Neural progenitor cell (in vitro differentiated cells): ENCODE measurements at places on chromosomes 2 and 18. TPM values are rescaled to one million over a fixed set of nuclear protein-coding genes. Genes with fewer than 3 reads are reported as not detected.

C1QL2 gene
- not detected in 2 replicates for total RNA-seq

GRCh38 chr18:41917181-41917580 is 37.9 kb upstream of the PIK3C3 start:
- peaks cover 5% of the 10 kb centered on the region for H3K4me1 ChIP-seq
- no peaks in the 10 kb centered on the region for H3K27me3 ChIP-seq
- no peaks in the 10 kb centered on the region for H3K36me3 ChIP-seq
- no peak overlapping the region for H3K4me3 ChIP-seq

- H3K4me1 ChIP-seq = no peaks in the 10 kb centered on the region
- no peak overlapping the region for H3K4me3 ChIP-seq
- no peak overlapping the region for H3K27ac ChIP-seq
- no peaks in the 10 kb centered on the region for H3K36me3 ChIP-seq
Measured at GRCh38 chr2:83742117-83742782, 716.8 kb downstream of the SUCLG1 start.

DNA sequence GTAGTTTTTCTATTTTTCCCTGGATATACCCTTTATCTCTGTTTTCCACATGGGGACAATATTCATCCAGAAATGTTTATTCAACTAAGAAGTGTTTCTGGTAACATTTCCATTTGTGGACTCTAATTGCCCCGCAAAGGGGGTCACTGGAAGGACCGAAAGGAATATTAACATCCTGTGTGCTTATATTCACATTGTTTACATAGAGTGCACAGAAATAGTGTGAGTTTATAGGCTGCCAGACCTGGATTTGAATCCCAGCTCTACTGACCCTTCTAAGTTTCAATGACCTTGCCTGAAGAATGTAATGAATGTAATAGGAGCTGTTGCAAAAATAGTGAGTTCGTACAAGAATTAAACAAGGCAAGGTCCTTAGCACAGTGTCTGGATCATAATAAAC is 152.9 kb upstream of the NCKAP5 start:
- no peak for DNase-seq
- H3K27me3 ChIP-seq = no peaks in the 10 kb centered on the region
- no peak overlapping the region for H3K4me3 ChIP-seq
- no peaks in the 10 kb centered on the region for H3K4me1 ChIP-seq
- no peak overlapping the region for H3K27ac ChIP-seq

GRCh38 chr2:3754280-3754679 is 50.9 kb downstream of the DCDC2C start:
- no peak for DNase-seq
- no peak overlapping the region for H3K4me3 ChIP-seq
- no peaks in the 10 kb centered on the region for H3K36me3 ChIP-seq
- no peaks in the 10 kb centered on the region for H3K27me3 ChIP-seq

GRCh38 chr2:216742411-216742810 is 47.1 kb upstream of the IGFBP5 start:
- H3K4me1 ChIP-seq = peaks cover 11% of the 10 kb centered on the region
- no peak for DNase-seq
- no peak overlapping the region for H3K27ac ChIP-seq
- no peaks in the 10 kb centered on the region for H3K27me3 ChIP-seq
- no peak overlapping the region for H3K4me3 ChIP-seq
- no peaks in the 10 kb centered on the region for H3K36me3 ChIP-seq

DNA sequence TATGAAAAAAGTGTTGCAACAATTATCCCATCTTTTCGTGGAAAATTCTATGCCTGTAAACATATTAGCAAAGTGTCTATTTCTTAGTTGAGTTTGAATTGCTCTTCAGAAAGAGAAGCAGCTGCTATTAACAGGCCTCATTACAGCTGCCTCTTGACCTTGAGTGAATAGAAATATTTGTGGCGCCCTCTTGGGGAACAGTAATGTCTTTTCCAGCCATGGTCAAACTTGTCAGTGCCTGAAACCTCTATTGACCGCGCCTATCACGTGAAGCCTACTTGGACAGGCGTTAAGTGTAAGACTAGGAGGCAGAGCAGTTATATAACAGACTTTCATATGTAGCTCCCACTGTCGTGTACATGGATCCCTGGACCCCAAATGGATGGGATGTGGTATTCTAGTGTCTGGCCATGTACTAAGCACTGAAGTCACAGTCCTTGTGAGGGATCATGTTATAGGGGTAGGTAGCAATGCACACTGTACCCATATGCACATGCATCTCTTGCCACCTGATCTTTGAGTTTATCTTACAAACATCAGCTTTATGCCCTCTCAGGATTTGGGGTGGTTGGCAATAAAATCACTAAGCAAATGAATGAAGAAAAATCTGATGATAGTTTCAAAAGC is 245.0 kb downstream of the PTGR3 start:
- DNase-seq = peak; percentile 13
- H3K27me3 ChIP-seq = no peaks in the 10 kb centered on the region
- no peak overlapping the region for H3K27ac ChIP-seq
- no peaks in the 10 kb centered on the region for H3K36me3 ChIP-seq

DNA sequence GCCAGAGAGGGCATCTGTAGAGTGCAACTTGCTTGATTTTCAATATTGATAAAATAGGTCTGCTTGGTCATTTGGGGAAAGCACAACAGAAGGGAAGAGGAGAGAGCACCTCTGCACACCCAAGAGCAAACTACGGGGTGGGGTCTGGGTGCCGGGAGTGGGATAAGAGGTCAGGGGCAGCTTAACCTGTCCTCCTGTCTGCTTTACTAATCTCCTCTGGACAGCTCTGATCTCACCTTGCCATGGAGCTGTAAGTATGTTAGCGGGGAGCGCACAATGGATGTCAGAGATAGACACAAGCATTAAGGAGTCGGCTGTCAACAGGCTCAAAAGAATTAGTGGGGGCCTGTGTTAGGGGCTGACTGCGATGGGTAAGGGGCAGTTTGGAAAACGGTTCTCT is 328.7 kb downstream of the CYRIA start:
- no peaks in the 10 kb centered on the region for H3K27me3 ChIP-seq
- no peak for DNase-seq
- no peak overlapping the region for H3K4me3 ChIP-seq
- no peaks in the 10 kb centered on the region for H3K36me3 ChIP-seq
- no peak overlapping the region for H3K27ac ChIP-seq
- peaks cover 29% of the 10 kb centered on the region for H3K4me1 ChIP-seq

DNA sequence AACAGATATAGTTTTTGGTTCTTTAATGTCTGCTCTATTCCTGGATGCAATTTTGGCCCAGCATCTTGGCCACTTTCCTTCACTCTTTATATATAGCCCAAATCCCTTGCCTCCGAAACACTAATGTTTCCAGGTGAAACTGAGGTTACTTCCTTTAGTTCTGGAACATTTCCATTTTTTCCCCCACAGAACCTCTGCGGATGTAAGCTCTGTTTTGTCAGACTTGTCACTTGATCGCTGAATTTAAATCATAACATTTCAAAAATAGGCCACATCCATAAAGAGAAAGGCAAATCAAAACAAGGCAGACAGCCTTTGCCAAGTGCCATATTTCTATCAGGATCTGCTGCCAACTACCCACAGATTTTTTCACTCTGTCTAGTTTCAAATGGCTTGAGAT is 115.1 kb downstream of the ANKRD44 start:
- no peaks in the 10 kb centered on the region for H3K27me3 ChIP-seq
- no peaks in the 10 kb centered on the region for H3K36me3 ChIP-seq
- no peaks in the 10 kb centered on the region for H3K4me1 ChIP-seq
- DNase-seq = no peak
- no peak overlapping the region for H3K27ac ChIP-seq

- no peaks in the 10 kb centered on the region for H3K27me3 ChIP-seq
- no peaks in the 10 kb centered on the region for H3K36me3 ChIP-seq
- H3K27ac ChIP-seq = no peak overlapping the region
- no peaks in the 10 kb centered on the region for H3K4me1 ChIP-seq
Measured at GRCh38 chr2:153940511-153940910, 68.8 kb downstream of the GALNT13 start.

GRCh38 chr18:51196811-51197660 is 445 bp downstream of the MEX3C start:
- no peaks in the 10 kb centered on the region for H3K36me3 ChIP-seq
- no peaks in the 10 kb centered on the region for H3K27me3 ChIP-seq
- peak; percentile 62 for DNase-seq
- H3K4me1 ChIP-seq = peaks cover 29% of the 10 kb centered on the region

- H3K4me1 ChIP-seq = no peaks in the 10 kb centered on the region
- H3K27ac ChIP-seq = no peak overlapping the region
- H3K27me3 ChIP-seq = no peaks in the 10 kb centered on the region
- peak overlapping the region; percentile 74 for H3K4me3 ChIP-seq
- H3K36me3 ChIP-seq = no peaks in the 10 kb centered on the region
Measured at GRCh38 chr2:27627963-27628766, 647 bp downstream of the CCDC121 start.

DNA sequence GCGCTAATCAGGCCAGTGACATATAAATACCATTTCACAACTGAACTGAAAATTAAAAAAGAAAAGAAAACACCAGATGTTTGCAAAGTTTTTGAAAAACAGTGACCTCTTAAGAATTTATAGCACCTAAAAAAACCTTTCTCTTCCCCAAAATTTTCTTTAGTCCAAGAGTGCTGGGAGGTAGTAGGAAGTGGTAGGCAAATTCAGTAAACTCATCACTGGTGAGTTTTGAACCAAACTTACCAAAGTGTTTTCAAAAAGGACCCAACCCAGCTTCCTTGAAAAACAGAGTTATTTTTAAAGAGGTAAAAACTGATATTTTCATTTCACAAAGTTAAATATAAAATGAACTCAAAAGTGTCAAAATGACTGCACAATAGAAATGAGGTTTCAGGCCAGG is 90.4 kb downstream of the TMEM247 start:
- H3K27ac ChIP-seq = no peak overlapping the region
- no peak overlapping the region for H3K4me3 ChIP-seq
- DNase-seq = no peak

DNA sequence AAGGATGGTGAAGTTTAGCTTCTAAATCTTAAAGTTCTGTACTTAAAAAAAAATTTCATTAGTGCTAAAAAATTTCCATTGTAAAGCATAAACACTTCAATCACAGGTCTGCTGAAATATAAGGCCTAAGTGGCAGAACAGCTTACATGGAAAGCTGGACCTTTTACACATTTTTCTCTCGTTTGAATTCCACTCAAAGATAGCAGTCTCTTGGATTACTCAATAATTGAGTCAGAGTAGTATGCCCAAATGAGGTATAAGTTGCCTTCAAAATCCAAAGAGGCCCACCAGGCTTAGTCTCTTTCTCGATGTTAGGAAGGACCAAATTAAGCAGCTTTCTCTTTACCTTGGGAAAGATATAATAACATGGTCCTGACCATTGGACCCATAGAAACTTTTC is 220.4 kb upstream of the CWC22 start:
- DNase-seq = no peak
- H3K27ac ChIP-seq = no peak overlapping the region
- peaks cover 13% of the 10 kb centered on the region for H3K4me1 ChIP-seq
- no peak overlapping the region for H3K4me3 ChIP-seq

DNA sequence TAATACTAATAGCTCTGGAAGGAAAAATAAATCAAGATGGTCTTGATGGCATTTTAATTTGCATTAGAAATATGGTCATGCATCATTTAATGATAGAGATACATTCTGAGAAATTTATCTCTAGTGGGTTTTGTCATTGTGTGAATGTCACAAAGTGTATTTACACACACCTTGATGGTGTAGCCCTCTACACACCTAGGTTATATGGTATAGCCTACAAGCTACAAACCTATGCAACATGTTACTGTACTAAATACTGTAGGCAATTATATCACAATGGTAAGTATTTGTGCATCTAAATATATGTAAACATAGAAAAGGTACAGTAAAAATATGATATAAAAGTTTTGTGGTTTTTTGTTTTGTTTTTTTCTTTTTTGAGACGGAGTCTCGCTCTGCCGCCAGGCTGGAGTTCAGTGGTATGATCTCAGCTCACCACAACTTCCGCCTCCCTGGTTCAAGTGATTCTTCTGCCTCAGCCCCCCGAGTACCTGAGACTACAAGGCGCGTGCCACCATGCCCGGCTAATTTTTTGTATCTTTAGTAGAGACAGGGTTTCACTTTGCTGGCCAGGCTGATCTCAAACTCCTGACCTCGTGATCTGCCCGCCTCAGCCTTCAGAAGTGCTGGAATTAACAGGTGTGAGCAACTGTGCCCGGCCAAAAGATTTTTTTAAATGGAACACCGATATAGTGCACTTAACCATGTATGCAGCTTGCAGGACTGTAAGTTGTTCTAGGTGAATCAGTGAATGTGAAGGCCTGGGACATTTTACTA is 83.7 kb upstream of the UBXN4 start:
- DNase-seq = no peak
- H3K27me3 ChIP-seq = no peaks in the 10 kb centered on the region
- no peak overlapping the region for H3K4me3 ChIP-seq
- H3K27ac ChIP-seq = no peak overlapping the region
- peaks cover 21% of the 10 kb centered on the region for H3K36me3 ChIP-seq

- no peaks in the 10 kb centered on the region for H3K4me1 ChIP-seq
- H3K4me3 ChIP-seq = no peak overlapping the region
- H3K27ac ChIP-seq = no peak overlapping the region
- H3K27me3 ChIP-seq = no peaks in the 10 kb centered on the region
- no peak for DNase-seq
Measured at GRCh38 chr18:26630596-26630995, 82.2 kb upstream of the KCTD1 start.

FEV gene
- not detected in 2 replicates for total RNA-seq

CDH20 gene
- total RNA-seq = 1.6 and 1.9 TPM in 2 replicates

PAX3 gene
- total RNA-seq = 4.6 and 4.9 TPM in 2 replicates

BCL11A gene
- 0.67 and 1.0 TPM in 2 replicates for total RNA-seq

- H3K27ac ChIP-seq = no peak overlapping the region
- no peaks in the 10 kb centered on the region for H3K4me1 ChIP-seq
- no peaks in the 10 kb centered on the region for H3K27me3 ChIP-seq
- no peaks in the 10 kb centered on the region for H3K36me3 ChIP-seq
Measured at GRCh38 chr18:60663060-60663989, 290.8 kb upstream of the MC4R start.

DNA sequence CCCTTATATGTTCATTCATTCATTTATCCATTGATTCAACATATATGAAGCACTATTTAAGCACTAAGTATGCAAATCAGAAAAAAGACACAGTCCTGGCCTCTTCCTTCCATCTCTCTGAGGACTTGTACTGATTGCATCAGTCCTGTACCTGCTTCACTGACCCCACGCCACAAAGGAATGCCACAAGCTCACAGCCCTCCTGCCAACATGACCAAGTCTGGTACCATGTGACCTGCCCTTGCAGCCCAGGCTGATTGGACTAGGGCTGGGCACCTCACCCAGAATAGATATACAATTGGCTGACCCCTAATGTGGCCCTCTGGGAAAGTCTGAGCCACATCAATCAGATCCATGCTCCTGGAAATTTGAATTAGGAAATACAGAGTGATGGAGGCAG is 196.6 kb downstream of the AGPS start:
- no peaks in the 10 kb centered on the region for H3K4me1 ChIP-seq
- H3K4me3 ChIP-seq = no peak overlapping the region
- H3K36me3 ChIP-seq = no peaks in the 10 kb centered on the region

SH2D6 gene
- total RNA-seq = 0.07 and 0.74 TPM in 2 replicates

ATP6V1B1 gene
- 0.99 and 1.1 TPM in 2 replicates for total RNA-seq

- peak; percentile 9 for DNase-seq
- no peaks in the 10 kb centered on the region for H3K27me3 ChIP-seq
- H3K27ac ChIP-seq = no peak overlapping the region
Measured at GRCh38 chr18:65632236-65632635, 118.6 kb upstream of the CDH7 start.

PTPN4 gene
- total RNA-seq = 51.8 and 52.1 TPM in 2 replicates

ZNF396 gene
- total RNA-seq = 1.4 and 2.2 TPM in 2 replicates
